Hypothalamus (tissue), 51 donors: ENCODE measurements at places on chromosomes 12 and 14.

DNA sequence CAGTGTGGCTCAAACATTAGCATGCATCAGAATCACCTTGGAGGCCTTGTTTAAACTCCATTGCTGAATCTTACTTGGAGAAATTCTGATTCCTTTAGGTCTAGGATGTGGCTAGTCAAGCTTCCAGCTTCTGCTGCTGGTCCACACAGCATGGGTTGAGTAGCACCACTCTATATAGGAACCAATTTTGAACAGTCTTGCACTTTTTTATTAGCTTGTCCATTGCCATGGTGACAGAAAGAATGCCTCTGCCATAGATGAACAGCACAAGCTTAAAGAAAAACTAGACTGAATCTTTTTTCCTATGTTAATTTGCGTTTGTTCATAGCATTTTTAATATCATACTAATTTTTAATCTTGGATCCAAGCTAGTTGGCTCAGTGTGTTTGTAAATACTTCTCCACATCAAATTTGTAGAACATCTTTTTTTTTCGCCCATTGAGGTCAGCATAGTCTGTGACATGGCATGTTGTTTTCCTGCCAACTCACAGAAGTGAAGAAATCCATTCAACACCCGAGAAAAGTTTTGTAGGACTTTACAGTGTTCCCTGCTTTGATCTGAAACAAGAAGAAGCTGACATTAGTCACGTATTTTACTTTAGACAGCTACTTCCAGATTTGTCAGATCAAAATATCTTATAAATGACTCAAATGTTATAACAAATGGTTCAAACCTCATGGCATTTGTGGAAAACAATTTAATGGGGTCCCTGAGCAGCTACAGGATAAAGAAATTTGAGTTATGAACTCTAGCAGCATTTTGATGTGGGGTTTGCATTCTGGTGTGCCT is 438.8 kb downstream of the EGLN3 start:
- DNase-seq, result no peak

DNA sequence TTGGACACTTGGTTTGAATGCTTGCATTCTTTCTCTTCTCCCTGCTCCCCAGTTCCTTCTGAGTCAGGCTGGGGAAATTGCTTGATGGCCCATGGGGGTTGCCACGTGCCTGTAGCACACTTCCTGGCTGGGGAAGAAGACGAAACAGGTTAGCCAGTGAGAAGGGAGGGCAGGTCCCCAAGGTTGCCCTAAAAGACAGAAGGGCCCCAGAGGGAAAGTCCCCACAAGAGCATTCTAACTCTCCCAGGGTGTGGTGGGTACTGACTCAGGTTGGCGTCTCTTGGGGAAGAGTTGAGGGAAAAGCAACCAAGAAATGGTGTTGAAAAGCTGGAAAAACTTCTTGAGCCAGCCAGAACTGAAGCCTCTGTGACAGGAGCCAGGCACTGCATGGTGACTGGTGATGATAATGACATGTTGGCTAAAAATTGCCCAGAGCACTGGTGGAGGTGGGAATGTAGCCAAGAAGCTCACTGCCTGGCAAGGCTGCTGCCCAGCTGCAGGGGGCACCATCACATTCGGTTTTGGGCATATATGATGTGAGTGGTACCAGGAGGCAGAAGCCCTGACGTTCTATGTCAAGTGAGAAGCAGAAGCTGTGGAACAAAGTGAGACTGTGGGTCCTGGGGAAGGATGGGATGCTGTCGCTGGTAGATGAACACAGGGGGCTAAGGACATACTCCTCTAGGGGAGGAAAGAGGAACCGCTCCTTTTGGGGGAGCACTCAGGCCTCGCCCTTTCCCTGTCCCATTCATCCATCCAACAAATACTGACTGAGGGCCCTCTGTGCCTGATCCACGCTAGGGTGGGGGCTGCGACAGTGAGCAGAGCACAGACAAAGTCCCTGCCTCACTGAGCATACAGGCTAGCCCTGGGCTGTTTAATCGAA is 8.1 kb upstream of the RABGGTA start:
- no peak for DNase-seq

DNA sequence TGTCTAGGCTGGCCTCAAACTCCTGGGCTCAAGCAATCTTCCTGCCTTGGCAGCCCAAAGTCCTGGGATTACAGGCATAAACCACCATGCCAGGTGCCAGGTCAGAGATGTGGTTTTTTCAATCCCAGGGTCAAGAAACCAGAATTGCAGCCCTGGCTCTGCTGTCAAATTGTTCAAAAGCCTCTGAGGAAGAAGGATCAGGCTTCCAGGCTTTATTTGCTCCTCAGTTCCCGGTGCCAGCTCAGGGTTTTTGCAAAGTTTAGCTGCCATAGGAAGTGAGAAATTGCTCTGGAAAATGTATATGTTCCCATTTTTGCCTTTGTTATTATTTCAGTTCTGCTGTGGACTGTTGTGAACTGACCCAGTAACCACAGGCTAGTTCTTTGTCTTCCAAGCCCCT is 28.7 kb downstream of the WNT5B start:
- no peak for DNase-seq

- DNase-seq, result no peak
Observed at GRCh38 chr14:37678916-37679315, 83.5 kb downstream of the TTC6 start.

DNA sequence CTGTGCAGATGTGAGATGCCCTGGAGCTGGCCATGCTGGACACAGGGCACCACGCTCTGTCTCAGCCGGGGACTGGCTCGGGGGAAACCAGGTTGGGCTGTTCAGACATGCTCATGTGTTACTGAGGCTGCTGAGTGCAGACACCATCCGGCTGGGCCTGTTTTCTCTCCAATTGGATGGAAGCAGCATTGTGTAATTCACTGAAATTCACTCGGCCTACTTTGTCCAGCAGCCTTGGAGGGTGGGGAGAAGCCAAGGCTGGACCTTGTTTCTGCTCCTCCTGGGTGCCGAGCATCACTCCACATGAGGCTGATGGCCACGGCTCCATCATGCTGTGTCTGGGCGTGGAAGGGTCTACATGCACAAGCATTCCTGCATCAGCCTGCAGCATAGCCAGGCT is 130.7 kb downstream of the SMOC1 start:
- no peak for DNase-seq

DNA sequence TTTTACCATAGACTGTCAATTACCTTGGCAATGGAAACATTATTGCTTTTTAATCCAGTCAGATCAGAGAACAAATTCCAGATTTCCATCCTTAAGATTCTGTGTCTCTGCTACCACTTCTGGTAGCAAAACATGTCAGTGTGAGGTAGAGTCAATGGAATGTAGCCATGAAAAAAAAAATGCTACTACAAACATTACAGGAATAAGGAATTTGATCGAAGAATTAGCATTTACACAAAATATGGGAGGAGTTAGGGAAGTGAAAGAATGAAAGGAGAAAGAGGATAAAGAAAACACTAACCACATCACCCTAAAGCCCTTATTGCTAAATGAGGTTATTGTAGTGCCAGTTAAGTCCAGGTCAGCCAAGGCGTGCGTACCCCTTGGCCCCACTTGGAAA is 9.2 kb downstream of the MED21 start:
- DNase-seq, result no peak

DNA sequence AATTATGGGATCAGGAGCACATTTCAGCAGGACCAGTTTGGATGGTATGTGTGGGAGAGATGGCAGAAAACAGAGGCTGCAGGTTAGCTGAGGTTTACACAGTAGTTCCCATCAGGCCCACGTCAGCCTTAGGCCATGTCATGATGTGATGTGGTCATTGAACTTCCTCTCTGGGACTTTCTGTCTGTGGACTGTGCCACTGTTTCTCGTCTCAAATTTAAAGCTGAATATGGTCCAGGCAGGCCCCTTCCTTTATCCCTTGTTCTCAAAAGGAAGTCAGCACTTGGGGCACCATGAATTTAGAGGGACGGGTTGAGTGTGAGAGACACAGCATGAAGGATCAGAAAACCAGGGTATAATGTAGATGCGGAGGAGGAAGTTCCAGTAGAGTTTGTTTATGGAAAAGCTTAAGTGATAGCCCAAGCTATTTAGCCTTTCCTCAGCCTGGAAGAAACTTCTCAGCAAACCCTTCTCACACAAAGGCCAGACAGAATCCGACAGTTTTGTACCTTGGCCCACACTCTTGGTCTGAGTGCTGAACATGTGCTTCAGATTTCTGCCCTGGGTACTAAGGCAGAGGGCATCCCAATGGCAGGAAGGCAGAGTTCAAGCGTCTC is 3.6 kb upstream of the IGFBP6 start:
- no peak for DNase-seq

- DNase-seq, result no peak
Observed at GRCh38 chr14:75628816-75629215, 31.9 kb downstream of the ERG28 start.

DNA sequence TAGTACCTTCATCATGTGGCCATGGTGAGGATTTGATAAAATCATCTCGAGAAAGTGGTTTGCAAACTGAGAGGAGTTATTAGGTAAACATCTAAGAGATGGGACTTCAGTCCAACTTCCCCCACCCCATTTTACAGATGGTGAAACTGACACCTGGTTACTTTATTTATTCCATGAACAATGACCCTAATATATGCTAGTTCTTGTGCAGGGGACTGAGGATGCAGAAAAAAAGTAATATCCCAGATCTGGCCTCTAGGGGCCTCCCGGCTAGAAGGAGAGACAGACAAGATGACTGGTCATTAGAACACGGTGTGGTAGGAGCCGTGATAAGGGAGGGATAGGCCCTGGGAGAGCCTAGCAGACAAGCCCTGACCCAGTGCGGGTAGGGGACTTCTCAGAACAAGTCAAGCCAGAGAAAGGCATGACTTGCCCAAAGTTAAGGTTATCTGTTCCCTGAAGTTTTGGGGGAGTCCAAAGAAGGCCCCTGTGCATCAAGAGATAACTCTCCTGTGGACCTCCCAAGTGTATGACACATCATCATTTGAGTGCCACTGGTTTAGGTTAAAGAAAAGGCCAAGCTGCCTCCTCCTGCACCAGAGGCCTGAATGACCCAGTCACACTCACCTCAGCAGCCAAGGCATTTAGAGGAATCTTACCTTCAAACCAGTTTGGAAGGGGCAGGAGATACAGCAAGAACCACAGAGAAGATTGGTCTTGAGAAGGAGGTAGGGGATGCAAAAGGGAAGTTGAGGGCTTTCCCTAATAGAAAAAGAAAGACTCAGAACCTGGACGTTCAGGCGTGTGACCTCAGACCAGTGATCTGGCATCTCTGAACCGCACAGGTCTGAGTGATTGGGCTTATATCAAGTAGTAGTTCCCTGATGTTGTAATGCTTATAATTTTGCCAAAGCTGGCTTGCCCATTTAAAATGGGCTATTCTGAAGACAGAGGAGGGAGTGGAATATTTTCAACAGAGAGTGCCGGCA is 1.6 kb downstream of the CMKLR1 start:
- DNase-seq, result no peak

GRCh38 chr12:106025129-106025528 is 113.6 kb downstream of the NUAK1 start:
- no peak for DNase-seq

- no peak for DNase-seq
Observed at GRCh38 chr14:76863724-76864407, 37.7 kb downstream of the LRRC74A start.

DNA sequence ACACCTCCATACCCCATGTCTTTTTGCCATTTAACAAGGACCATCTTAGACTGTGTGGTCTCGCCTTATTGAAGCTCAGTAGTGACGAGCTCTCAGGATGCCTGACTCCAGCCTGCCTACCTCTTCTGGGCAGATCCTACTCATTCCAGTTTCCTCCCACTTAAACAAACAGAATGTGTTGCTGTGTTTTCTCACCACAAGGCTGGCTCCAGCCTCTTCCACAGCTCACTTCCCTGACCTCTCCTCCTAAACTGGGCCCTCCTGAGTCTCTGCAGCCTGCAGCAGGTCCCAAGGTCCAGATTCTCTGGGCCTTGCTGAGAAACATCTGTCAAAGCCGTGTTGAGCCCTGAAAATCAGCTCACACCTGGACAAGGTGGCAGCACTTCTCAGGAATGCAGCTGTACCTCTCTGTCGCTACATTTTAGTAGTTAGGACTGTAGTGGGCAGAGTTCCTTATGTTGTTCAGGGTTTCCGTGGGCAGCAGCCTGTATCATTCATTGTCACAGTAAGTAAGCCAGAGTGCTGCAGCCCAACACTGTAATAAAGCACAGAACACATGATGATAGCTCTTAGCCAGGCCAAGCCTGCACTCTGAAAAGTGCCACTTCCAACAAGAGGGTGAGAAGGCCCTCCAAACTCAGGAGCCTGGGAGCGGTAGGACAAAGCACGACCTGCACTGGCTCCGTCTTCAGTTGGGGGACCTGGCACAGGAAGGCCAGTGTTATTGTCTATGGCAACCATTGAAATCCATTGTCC is 68.5 kb downstream of the NKX2-1 start:
- no peak for DNase-seq

DNA sequence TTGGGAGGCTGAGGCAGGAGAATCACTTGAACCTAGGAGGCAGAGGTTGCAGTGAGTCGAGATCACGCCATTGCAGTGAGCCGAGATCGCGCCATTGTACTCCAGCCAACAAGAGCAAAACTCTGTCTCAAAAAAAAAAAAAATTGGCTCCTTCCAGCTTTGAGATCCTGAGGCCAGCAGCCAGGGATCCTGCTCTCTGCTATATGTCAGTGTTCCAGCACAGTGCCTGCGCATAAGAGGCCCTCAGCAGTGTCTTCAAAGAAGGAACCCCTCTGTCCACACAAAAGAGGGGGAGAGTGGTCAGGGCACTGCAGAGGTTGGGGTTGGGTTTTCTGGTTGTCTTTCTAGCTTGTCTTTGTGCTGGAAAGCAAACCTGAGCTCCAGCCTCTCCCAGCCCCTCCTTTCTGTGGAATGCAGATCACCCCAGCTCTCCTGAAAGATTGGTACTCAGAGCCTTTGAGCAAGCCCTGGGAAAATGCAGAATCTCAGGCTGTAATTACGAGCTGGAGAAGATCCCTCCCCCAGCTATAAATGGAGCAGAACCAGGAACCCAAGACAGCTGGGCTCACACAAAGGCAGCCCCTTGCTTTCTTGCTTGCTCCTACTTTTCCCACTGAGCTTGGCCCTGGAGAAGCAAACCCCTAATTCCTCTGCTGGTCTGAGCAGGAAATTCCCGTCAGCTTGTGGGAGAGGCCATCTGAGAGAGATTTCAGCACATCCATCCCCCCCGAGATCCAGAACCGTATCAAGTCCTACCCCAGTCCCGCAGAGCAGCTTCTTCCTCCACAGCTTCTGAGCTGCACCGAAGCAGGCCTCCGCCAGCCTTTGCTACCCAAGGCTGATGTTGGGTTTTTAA is 205.7 kb downstream of the ZFP36L1 start:
- no peak for DNase-seq

GRCh38 chr12:94481734-94482133 is 22.1 kb upstream of the CEP83 start:
- DNase-seq, result no peak

DNA sequence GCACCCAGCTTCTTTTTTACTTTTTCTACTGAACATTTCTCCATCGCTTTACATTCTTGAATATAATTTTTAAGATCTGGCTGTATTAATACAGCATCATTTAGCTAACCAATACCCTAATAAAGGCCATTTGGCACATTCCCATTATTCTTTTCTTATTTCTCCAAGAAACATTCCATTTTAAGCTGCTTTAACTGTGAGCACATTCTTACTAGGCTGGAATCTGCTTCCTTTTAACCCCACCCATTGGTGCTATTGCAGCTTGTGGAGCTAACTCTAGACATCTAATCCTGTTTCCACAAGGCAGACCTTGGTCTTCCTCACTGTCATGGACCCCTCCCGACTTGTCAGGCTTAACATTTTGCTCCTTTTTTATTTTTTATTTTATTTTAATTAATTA is 15.2 kb downstream of the CALM1 start:
- DNase-seq, result no peak

GRCh38 chr12:68675101-68675842 is 11.5 kb upstream of the NUP107 start:
- no peak for DNase-seq

GRCh38 chr14:74257078-74257940 is 18.1 kb downstream of the VSX2 start:
- DNase-seq, result no peak

GRCh38 chr14:65461730-65462129 is 49.2 kb downstream of the FUT8 start:
- DNase-seq, result no peak
